ENCODE measurements at places on chromosomes 3 and 15. TPM values are rescaled to one million over a fixed set of nuclear protein-coding genes. Genes with fewer than 3 reads are reported as not detected.

DNA sequence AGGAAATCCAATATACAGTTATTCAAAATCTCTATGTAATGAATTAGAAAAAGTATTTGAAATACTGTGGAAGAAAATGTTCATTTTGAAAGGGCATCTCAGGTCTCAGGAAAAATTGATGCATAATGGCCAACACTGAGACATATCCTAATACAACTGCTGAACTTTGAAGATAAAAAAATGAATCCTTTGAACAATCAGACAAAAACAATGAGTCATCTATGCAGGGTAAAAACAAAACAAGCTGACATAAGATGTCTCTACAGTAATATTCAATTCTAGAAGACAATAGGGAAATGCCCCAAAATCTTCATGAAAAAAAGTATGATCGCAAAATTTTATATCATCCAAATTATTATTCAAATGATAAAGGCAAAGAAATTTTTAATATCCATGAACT, 34.0 kb upstream of the ZNF280D start:
- no peak for DNase-seq

GRCh38 chr15:41424809-41425208, 7.9 kb downstream of the RTF1 start:
- no peak for DNase-seq

GRCh38 chr15:55859681-55860080, 116.7 kb upstream of the PRTG start:
- no peak for DNase-seq

DNA sequence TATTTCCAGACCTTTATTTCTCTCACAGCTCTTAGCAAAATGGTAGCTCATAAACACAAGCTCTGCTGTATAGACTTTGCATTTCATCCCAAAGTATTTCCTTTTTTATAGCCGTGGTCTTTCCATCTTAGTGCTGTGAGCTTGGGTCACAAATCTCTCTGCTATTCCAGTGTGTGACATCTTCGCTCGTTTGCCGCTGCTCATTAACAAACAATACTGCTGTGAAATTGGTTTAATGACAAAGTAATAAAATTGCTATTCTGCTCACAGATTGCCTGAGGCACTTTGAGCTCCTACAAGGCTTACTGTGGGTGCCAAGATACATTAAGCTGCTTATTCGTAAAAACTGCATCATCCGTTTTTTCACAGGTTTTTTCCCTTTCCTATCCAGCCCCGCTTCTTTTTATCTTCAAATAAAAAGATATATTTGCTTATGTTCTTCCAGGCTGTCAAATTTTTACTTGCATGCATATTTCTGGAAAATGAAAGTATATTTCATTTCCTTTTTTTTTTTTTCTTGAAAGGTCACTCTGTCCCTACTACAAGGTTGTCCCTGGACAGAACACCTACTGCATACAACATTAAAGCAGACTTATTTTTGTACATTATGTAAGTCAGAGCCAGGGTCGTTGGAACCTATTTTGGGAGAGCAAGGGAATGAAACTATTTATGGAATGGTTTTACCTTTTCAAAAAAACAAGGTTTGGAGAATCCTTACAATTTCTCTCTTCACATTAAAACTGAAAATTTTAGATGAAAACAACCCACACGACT, 174.5 kb downstream of the MEIS2 start:
- DNase-seq, result no peak

- no peak for DNase-seq
Observed at GRCh38 chr15:83993591-83993990, 242.0 kb upstream of the GOLGA6L4 start.

GRCh38 chr3:41933154-41933676, 28.7 kb downstream of the ULK4 start:
- no peak for DNase-seq

DNA sequence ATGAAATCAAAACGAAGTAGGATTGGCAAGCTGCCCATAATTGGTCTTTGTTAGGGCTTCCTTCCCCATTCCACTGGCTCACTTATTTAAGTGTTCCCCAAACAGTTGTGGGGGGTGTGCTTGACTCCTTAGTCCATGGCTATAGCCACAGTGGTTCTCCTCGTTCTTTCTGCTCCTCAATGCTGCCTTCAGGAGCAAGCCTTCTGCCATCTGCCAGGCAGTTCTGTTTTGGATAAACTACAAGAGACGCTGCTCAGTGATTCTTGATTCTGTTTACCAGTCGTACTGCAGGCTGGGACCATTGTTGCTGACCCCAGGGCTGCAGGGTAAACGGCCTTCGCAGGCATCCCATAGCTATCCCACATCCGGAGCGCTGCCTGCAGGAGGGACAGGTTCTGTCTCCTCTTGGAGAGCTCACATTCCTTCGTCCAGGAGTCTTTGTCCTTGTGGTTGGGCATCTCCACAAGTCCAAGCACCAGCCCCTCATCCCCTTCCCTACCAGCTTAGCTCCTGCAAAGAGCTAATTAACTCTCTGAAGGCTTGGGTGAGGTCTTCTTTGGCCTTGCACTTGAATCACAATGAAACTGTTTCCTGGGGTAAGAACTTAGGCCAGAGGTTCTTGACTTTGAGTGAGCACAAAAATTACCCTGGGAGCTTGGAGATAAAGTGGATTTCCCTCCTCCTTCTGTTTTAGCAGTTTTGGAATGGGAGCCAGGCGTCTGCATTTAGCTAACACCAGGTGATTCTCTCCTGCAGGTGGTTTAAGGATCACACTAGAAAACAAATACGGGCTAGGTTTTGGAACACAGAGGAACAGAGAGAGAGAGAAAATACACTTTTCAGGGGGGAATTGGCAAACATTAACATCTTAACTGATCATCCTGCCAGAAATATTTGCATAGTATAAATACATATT, 114.9 kb downstream of the SV2B start:
- no peak for DNase-seq

DNA sequence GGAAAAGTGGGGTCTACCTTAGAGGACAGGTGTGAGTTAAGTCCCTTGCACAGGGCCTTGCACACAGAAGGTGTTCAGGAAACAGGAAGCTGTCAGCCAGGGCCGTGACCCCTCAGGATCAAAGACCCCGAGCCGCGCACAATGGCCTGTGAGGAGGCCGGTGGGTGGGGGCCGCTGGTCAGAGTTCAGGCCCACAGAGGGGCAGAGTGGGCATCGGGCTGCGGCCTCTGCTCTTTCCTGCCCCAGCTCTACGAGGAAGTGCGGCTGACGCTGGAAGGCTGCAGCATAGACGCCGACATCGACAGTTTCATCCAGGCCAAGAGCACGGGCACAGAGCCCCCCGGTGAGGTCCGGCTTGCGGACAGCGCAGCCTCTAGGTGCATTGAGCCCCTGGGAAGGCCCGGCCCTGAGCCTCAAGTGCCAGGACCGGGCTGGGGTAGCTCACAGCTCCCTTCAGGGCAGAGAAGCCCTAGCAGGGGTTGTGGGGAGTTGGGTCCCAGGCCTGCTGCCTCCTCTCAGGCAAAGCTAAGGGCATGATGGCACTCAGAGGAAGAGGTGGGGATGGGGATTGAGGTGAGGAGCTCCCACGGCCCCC, 37.2 kb downstream of the PSTPIP1 start:
- no peak for DNase-seq

- DNase-seq, result no peak
Observed at GRCh38 chr3:127551178-127551577, 39.4 kb downstream of the TPRA1 start.

- DNase-seq, result no peak
Observed at GRCh38 chr3:141401095-141401494, 32.8 kb downstream of the ZBTB38 start.

DNA sequence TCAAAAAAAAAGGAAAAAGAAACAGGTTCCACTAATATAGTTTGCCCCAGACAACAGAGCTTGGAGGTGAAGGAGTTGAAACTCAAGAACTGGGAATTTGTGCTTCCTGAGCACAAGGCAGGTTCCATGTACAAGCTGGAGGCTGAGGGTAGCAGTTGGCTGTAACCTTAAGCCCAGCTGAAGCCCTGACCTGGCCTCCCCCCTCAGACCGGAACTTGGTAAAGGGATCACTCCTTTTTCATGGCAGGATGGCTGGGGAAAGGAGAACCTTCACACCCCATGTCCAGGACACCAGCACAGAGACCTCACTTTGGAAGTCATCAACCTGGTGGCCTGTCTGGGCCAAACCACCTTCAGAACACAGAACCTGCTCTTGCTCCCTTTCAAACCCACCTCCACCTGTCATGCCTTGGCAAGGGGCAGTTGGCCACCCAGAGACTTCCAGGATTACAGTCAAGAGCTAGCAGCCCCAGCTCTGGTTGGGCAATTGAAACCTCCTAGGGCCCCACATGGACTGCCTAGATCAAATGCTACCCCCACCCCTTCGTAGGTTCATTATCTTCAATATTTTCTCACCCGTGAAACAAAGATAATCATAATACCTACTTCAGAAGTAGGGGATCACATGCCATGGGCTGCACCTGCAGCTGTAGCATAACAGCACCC, 3.5 kb downstream of the RPL29 start:
- no peak for DNase-seq

DNA sequence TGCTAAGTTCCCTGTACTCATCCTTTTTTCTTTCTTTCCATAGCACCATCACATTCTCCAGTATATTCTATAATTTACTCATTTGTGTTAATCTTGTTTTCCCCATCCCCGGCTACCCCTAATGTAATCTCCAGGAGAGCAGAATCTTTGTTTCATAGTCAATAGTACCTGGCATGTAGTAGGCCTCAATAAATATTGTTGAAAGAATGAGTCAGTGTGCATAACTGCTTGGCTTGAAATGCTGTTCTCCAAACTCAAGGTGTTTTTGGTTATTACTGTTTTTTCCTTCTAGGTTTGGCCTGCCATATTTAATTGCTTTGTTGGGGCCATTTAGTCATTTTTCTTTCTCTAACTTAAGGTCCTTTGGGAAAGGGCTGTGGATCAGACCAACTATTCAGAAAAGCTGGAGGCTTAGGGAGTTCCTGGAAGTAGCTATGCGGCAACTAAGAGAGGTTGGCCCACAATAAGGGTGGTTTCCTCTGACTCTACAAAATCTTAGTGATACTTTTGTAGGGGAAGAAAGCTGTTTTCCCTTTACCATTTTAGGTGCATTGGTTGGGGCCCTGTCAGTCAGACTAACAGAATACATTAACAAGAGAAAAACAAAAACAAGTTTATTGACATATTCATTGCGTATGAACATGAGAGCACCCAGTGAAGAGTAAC, 28.4 kb downstream of the KAT2B start:
- DNase-seq, result no peak

GRCh38 chr3:66028457-66028856, 10.3 kb downstream of the MAGI1 start:
- no peak for DNase-seq

DNA sequence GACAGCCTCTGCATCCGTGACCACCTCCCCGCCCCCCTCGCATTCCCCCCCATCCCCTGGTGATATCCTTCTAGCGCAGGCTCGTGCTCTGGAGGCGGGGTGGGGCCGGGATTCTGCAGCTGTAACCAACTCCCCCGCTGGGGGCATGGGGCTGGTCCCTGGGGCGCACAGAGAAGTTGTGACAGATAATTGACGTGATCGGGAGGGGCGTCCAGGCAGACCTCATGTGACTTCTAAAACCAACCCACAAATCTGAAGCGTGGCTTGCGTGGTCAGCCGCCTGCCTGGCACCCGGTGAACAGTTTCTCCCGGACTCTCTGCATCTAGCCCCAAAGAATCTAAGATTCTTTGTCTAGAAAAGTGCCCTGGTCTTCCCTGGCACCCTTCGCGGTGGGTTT, 100.6 kb upstream of the IGF1R start:
- no peak for DNase-seq

- no peak for DNase-seq
Observed at GRCh38 chr15:40051616-40052415, 12.8 kb upstream of the SRP14 start.

DNA sequence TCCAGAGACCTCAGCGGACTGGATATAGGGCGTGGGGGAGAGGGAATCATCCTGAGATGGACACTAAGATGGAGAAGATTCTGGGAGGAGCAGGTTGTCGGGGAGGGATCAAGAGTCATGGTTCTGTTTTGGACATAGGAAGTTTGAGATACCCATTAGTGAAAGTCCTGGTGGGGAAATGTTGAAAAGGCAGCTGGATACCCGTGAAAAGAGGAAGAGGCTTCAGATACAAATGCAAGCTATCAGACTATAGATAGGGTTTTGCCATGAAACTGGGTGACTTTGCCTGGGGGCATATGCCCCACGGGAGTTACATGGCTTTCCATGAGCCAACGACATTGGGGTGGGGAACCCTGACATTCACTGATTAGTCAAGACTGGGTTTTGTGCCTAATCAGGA, 1.1 kb upstream of the GPR62 start:
- DNase-seq, result no peak

DNA sequence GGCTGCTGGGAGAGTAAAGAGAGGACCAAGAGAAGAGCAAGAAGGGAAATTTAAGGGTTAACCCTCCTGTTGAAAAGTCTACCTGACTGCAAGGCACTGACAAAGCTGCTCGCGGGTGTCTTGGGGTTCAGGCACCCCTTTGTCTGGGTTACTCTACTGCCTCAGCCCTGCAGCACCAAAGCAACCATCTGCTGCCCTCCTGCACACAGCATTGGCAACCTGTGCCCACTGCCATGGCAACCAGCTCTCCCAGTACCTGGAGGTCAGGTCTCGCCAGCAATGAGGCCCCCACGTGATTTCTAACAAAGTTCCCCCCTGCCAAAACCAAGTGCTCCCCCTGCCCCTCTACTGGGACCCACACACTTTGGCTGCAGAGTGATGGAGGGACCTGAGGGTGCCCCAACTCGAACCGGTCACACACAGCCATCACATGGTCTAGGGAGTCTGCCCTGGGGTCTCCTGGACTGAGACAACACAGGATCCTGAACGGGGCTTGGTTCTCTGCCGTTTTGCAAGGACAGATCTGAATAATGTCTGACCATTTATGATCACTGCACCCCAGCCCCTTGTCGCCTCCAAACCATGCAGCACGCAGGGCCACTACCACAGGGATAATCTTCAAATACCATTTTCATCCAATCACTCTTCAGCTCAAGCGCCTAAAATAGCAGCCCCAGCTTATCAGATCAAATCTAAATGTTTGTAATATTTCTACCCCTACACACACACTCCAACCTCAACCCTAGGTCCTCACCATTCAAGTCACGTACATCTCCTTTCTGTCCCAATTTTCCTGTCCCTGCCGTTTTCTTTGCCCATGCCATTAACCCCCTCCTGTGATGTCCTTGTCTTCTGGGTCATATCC, 50.7 kb downstream of the ADCY5 start:
- no peak for DNase-seq

- DNase-seq, result no peak
Observed at GRCh38 chr15:33533197-33533596, 222.4 kb downstream of the RYR3 start.

The GOLGA8T gene
- not detected for total RNA-seq

The CELF6 gene
- not detected for total RNA-seq

The DUOXA2 gene
- not detected for total RNA-seq

The PLSCR4 gene
- 3.5 TPM for total RNA-seq

The ADPRH gene
- 7.8 TPM for total RNA-seq

The GOLGA6L22 gene
- total RNA-seq, result not detected

The C3orf52 gene
- 12.6 TPM for total RNA-seq

The BTLA gene
- total RNA-seq, result not detected

The C3orf80 gene
- 0.05 TPM for total RNA-seq

The WNT5A gene
- 0.54 TPM for total RNA-seq

The CIB1 gene
- 193 TPM for total RNA-seq

The ABI3BP gene
- total RNA-seq, result 0.21 TPM

The FOXB1 gene
- 0.64 TPM for total RNA-seq

The CNTN3 gene
- total RNA-seq, result not detected

The AADACL2 gene
- not detected for total RNA-seq

The CCDC13 gene
- 0.82 TPM for total RNA-seq

The DTWD1 gene
- total RNA-seq, result 19.8 TPM
